ENCODE measurements at places on chromosomes 6 and 20.

GRCh38 chr20:55174635-55175034 lies 699.2 kb downstream of the DOK5 start:
- DNase-seq: no peak

GRCh38 chr20:31485450-31486339 lies 10.6 kb downstream of the REM1 start:
- no peak for DNase-seq

GRCh38 chr20:39829661-39830060 lies 859.4 kb downstream of the MAFB start:
- no peak for DNase-seq

GRCh38 chr6:85469276-85470022 lies 19.6 kb downstream of the NT5E start:
- no peak for DNase-seq

DNA sequence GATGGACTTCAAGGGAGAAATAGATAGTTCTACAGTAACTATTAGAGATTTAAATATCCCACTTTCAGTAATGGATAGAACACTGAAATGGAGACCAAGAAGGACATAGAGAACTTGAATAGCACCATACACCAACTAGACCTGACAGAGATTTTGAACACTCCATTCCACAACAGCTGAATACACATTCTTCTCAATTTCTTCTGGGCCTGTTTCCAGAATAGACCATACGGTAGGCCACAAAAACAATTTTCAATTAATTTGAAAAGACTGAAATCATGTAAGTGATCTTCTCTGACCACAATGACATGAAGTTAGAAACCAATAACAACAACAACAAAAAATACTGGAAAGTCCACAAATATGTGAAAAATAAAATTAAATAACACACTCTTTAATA lies 979.1 kb upstream of the FLRT3 start:
- DNase-seq: no peak

GRCh38 chr20:37744347-37744746 lies 50.5 kb downstream of the CTNNBL1 start:
- DNase-seq: no peak
